ENCODE measurements at places on chromosomes 3 and 15.
A peak's percentile ranks its signal among the peaks of the same experiment; 100 is the strongest.

DNA sequence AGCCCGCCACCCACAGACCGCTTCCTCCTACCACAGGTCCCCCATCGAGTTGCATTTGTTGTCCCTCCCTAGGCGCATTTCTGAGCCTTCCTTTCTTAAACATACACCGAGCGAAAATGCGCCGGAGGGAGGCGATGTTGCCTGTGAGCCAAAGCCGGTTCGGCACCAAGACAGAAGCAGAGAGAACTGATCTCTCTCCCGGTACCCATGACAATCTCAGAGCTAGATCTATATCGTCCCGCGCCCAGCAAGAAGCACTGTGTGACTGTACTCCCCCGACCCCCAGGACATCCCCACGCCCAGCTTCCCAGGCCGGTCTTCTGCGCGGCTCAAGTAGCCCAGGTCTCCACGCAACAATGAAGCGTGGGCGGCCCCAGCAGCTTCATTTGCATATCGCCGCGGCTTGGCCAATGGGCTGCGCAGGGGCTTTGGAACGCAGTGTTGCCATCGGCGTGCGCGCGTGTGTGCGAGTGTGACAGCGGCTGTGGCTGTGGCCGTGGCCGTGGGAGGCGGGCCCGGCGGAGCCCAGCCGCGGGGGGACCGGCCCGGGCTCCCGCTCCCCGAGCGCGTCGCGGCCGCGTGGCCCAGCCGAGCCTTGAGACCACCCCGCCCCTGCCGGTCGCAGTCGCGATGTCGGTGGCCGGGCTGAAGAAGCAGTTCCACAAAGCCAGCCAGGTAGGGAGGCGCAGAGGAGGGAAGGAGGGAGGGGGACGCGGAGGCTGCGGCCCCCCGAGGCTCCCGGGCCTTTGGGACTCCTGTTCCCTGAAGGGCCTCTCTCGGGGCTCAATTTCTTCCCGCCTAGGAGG is at the start of gene SH3GL3:
SH3GL3 (plus strand) TSS at position 438 of the 806 bp plus-strand sequence; CDS start at position 631, 193 bp downstream.
- peak; percentile 90 for DNase-seq

DNA sequence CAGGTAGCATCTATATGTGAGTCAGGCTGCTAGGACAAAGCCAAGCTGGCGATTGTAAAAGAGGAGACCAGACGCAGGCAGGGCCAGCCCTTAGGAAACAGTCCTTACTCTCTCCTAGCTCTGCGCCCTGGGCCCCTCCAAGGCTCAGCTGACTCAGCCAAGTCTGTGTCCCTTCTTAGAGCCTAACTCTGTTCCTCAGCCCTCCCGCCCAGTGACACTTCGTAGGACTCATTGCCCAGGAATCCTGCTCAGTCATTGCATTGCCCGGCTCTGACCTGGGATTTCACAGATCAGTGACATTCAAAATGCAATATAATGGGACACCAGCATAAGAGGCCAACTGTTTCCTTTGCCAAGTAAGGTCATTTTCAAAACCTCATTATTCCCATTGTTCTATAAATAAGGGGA is 244.2 kb downstream of the TLE3 start:
- DNase-seq, result no peak

DNA sequence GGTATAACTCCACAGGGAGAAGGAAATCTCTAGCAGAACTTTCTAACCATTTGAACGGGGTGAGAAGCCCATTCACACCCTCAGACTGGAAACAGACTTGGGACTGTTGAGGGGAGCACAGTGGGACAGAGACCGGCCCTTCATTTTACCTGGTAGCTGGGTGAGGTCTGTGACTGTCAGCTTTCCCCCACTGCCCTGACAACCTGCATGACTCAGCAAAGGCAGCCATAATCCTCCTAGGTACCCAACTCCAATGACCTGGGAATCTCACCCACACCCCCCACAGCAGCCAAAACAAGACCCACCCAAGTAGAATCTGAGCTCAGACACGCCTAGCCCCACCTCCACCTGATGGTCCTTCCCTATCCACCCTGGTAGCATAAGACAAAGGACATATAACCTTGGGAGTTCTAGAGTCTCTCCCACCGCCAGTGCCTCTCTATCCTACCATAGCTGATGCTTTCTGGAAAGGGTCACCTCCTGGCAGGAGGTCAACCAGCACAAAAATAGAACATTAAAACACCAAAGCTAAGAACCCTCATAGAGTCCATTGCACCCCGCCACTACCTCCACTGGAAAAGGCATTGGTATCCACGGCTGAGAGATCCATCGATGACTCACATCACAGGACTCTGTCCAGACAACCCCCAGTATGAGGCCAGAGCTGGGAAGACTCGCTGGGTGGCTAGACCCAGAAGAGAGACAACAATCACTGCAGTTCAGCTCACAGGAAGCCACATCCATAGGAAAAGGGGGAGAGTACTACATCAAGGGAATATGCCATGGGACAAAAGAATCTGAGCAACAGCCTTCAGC is 28.0 kb downstream of the SENP7 start:
- DNase-seq, result no peak

DNA sequence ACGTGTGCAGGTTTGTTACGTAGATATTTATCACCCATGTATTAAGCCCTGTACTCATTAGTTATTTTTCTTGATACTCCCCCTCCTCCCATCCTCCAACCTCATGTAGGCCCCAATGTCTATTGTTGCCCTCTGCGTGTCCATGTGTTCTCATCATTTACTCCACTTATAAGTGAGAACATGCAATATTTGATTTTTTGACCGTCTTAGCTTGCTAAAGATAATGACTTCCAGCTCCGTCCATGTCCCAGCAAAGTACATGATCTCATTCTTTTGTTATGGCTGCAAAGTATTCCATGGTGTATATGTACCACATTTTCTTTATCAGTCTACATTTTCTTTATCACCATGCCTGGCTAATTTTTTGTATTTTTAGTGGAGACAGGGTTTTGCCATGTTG is 623.2 kb downstream of the SQOR start:
- no peak for DNase-seq

DNA sequence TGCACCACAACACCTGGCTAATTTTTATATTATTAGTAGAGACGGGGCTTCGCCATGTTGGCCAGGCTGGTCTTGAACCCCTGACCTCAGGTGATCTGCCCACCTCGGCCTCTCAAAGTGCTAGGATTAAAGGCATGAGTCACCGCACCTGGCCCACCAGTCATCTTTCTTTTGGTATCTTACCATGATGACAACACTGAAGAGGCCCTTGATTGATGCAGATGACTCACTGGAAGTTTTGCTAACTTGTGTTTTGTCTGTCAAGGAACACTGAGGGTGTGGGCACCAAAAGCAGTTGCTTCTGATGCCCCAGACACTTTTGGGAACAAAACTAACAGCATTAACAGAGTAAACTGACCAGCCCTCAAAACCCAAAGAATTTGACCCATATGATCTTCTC is 88.3 kb downstream of the MYO5A start:
- no peak for DNase-seq

DNA sequence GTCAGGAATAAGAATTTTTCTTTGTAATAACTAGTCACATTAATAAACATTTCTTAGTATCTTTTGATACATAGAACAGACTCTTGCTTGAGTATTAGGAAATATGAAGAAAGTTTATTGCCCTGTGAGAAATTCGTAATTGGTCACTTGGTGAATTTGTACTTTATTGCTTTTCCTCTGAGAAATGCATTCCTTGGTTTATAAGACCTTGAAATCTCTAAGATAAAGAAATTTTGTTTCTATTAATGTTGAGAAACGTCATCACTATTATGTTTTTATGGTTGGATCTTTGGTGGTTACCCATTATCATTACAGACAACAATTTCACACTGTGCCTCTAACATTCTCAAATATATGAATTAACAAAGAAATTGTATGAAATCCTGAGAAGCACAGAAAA is 652.0 kb upstream of the NECTIN3 start:
- DNase-seq, result no peak
